Tongue (tissue), 3 donors: ENCODE measurements at places on chromosomes 16 and 17.

- peak; percentile 97 for DNase-seq
Observed at GRCh38 chr16:79601931-79602627, 1.5 kb upstream of the MAF start.

- peak; percentile 66 for DNase-seq
Observed at GRCh38 chr16:53219371-53219770, 164.6 kb downstream of the CHD9 start.

GRCh38 chr17:79065105-79065670, 9.4 kb upstream of the ENGASE start:
- DNase-seq = peak; percentile 50

- DNase-seq = peak; percentile 74
Observed at GRCh38 chr17:33976831-33977230, 278.3 kb upstream of the CCL2 start.

DNA sequence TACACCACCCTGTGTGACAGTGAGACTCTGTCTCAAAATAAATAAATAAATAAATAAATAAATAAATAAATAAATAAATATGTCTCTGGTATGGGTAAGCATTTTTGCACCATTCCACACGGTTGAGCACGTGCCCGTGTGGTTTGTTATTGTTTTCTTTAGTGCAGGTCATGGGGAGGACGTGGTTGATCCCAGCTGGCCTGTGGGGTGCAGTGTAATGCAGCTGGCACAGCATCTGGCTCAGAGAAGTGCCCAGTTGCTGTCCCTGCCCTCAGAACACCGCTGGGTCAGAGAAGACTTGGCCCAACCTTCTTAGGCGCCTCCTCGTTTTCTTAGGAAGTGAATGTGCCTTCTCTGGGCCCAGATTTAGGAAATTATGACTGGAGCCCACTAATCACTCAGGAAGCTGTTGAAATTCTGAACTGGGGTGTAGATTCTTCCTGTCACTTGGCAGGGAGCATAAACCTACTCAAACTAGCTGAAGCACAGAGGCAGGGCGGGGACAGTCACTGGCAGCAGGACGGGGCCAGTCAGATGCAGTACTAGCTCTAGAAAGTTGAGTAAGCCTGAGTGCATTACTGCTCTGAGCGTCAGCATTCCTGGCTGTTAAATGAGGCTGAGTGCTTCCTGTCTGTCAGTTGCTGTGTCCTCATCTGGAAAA, 85.9 kb downstream of the SNX29 start:
- peak; percentile 29 for DNase-seq

DNA sequence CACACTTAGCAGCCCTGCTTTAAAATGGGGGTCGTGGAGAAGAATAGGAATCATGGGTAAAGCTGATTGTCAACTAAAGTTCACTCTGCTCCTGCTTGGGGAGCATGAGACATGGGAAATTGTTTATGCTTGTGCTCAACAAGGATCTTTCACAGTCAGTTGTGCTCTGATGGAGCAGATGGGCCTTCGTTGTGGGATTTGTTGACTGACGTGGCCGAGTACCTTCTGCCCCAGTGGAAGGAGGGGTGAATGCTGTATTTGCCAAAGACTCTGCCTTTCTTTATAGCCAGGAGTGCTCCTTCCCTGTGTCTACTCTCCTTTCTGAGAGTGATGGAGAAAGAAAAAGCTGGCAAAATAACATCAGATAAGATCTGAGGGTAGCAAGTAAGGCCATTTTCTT, 11.4 kb downstream of the ARSG start:
- DNase-seq = no peak

DNA sequence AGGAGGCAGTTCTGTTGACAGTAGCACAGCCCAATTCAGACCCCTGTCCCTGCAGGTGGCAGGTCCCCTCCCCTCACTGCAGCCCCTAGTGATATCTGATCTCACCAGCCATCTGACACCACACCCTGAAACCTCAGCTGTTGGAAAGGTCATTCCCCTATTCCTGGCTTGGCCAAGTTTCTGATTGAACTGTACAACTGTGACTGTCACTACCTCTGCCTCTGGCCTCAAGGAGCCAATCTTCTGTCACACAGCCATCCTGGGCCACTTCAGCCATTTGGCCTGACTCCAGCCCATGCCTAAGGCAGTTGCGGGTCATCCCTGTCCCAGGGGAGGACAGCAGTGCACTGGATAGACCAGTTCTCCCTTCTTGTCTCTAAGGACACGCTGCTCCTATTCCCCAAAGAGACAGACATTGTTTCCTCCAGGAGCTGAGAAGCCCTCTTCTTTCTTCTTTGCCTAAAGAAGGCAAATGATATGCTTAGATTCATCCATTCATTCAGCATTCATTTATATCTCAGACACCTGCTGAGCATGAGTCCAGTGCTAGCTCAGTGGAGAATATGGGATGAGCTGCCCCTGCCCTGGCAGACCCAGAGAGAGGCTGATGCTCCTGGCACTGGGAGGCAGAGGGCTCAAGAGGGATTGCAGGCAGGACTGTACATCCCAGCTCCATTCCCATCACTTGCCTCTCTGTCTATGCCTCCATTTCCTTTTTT, 4.6 kb upstream of the ALDOA start:
- peak; percentile 95 for DNase-seq

- no peak for DNase-seq
Observed at GRCh38 chr17:75013092-75013559, 656 bp downstream of the MRPL58 start.

- no peak for DNase-seq
Observed at GRCh38 chr17:2020721-2021120, 4.4 kb downstream of the RTN4RL1 start.

DNA sequence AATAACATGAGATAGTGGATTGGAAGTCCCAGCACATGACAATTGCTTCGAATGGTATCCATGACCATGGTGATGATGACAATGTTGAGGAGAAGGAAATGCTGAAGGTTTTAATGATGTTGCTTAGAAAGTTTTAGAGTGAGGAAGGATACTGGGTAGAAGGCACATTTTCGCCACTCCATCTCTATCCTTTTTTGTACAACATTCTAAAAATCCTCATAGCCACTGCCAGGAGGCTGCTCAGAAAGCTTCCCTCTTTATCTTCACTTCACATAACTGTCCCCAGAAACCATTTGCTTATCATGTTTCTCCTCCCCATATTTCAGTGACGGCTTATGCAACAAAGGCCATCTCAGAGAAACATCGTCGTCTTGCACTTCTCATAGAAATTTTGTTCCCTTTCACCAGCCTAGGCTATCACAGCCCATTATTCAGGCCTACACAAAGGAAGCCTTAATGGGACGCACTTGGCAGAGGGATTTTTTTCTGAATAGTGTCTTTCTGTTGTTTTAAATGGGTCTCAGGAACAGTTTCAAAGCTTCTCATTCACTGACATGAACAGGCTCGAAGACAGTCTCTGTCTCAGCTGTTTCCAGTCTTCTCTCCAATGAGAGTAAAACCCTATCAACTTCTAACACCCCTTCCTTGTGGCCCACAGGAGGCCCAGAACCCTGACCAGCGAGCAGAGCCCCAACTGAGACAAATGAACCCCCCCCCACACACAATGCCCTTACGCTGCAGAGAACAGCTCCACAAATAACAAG, 506.7 kb downstream of the HAPSTR1 start:
- DNase-seq = peak; percentile 6

- DNase-seq = peak; percentile 69
Observed at GRCh38 chr17:28405632-28406472, at the start of gene SLC46A1. Gene SLC46A1, minus strand, starts transcription at chr17:28406212. Its CDS starts 98 bp downstream, at chr17:28406114.

DNA sequence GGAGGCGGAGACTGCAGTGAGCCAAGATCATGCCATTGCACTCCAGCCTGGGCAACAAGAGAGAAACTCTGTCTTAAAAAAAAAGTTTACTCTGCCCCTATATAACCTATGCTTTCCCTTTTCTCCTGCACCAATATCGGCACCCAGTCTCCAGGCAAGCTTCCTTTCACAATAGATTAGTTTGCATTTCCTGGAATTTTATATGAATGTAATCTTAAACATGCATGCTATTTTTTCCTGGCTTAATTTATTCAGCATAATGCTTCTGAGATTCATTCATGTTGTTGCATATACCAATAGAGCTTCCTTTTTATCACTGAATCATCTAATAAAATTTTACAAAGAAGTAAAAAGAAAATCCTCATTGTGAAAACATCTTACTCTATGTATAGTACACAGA, 59.4 kb downstream of the USP32 start:
- DNase-seq = no peak

DNA sequence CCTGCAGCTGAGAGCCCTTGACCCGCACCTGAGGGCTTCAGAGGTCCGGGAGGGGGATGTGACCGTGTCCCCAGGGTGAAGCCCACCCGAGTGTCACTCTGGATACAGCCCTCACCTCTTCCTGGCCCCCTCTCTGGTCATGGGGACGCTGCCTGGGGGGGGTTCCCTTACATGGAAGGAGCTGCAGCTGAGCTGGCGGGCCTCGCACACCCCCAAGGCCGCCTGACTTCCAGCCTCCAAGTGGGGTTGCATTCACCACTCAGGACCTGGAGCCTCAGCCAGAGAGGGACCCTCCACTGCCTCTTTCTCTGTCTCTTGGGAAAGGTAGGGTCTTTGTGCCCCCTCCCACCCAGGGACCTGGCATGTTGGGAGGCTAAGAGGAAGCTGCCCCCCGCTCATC, 284.6 kb downstream of the SEC14L1 start:
- no peak for DNase-seq

GRCh38 chr16:59759296-59759695, 1025.2 kb upstream of the GOT2 start:
- DNase-seq = no peak

DNA sequence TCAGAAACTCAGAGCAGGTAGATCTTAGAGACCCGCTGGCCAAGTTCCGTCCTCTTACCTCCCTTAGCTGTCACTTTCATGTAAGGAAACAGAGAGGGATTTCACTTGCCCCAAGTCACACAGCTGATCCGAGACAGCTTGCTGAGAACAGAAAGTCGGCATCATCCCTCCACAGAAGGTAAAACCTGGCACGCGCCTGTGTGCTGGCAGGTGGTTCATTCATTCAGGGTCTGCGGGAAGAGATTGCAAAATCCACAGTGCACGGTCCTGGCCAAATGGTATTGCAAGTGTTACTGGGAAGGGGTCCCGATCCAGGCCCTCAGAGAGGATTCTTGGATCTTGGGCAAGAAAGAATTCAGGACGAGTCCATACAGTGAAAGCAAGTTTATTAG, 139.4 kb upstream of the RPH3AL start:
- DNase-seq = no peak

- no peak for DNase-seq
Observed at GRCh38 chr16:56684256-56684925, 2.1 kb downstream of the MT1X start.

GRCh38 chr16:81310045-81310644, 4.6 kb upstream of the GAN start:
- no peak for DNase-seq

GRCh38 chr17:50931144-50931908, 65.2 kb upstream of the TOB1 start:
- DNase-seq = peak; percentile 91
